ENCODE measurements at places on chromosomes 1 and 21.
A peak's percentile ranks its signal among the peaks of the same experiment; 100 is the strongest.

GRCh38 chr1:83844546-83844945 lies 154.4 kb downstream of the TTLL7 start:
- DNase-seq, result no peak

DNA sequence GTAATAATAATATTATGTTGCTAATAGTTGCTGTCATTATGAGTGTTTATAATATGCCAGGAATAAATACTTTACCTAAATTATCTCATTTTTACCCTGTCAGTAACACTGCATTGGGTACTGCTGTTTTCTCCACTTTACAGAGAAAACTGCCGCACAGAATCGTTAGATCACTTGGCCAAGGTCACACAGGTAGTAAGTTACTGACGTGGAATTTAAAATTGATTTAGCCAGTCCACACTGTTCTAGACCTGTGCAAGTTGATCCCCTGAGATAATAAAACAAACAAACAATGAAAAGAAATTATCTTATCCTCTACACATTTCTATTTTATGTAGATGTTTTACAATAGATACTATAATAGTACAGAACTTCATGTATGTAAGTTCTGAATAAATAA lies 174.1 kb downstream of the ROR1 start:
- DNase-seq, result no peak

DNA sequence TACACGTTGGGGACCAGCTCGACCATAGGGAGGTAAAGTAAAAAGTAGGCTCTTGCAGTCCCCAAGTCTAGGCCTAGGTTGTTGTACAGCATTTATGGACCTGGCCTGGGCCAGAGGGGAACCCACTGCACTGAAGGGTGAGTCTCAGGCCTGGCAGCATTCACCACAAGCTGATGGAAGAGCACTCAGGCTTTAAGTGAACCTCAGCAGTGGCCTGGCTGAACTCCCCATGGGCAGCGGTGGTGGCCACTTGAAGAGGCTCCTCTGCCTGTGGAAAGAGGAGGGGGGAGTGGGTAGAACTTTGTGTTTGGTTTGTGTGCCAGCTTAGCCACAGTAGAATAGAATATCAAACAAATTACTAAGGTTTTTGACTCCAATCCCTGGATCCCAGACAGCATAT lies 176.2 kb upstream of the PRMT6 start:
- no peak for DNase-seq

- no peak for DNase-seq
Observed at GRCh38 chr1:50023292-50024159, at the start of gene AGBL4. TSS of gene AGBL4 (minus strand) at chr1:50023954.

DNA sequence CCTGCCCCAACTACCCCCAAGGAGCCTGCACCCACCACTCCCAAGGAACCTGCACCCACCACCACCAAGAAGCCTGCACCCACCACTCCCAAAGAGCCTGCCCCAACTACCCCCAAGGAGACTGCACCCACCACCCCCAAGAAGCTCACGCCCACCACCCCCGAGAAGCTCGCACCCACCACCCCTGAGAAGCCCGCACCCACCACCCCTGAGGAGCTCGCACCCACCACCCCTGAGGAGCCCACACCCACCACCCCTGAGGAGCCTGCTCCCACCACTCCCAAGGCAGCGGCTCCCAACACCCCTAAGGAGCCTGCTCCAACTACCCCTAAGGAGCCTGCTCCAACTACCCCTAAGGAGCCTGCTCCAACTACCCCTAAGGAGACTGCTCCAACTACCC lies 67.6 kb downstream of the TPR start:
- DNase-seq, result no peak

GRCh38 chr1:57218487-57219079 lies 205.3 kb downstream of the DAB1 start:
- DNase-seq, result no peak

GRCh38 chr1:1614204-1614953 lies 921 bp upstream of the MIB2 start:
- peak; percentile 82 for DNase-seq

GRCh38 chr1:51850420-51851223 lies 27.9 kb downstream of the NRDC start:
- no peak for DNase-seq

- no peak for DNase-seq
Observed at GRCh38 chr1:89453123-89453972, 71.3 kb upstream of the LRRC8B start.

GRCh38 chr1:164641353-164641730 lies 82.4 kb downstream of the PBX1 start:
- DNase-seq, result no peak

GRCh38 chr1:238005116-238005515 lies 114.4 kb upstream of the ZP4 start:
- DNase-seq, result no peak

DNA sequence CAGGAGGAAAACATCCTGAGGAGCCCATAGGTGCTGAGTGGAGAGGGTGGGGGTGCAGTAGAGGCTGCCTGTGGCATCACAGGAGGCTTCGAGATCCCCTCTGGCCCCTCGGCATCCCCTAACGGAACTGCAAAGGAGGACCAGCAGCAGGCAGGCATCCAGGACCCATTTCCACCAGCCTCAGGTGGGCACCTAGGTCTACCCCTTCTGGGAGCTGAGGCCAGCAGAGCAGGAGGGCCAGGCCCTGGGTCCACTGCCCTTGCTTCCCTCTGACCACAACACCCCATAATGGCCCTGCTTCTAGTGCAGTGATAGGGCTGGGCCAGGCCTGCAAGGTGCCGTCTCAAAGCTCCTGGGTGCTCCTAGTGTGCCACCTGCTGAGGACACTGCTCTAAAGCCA lies 723.0 kb downstream of the PTPRU start:
- no peak for DNase-seq

DNA sequence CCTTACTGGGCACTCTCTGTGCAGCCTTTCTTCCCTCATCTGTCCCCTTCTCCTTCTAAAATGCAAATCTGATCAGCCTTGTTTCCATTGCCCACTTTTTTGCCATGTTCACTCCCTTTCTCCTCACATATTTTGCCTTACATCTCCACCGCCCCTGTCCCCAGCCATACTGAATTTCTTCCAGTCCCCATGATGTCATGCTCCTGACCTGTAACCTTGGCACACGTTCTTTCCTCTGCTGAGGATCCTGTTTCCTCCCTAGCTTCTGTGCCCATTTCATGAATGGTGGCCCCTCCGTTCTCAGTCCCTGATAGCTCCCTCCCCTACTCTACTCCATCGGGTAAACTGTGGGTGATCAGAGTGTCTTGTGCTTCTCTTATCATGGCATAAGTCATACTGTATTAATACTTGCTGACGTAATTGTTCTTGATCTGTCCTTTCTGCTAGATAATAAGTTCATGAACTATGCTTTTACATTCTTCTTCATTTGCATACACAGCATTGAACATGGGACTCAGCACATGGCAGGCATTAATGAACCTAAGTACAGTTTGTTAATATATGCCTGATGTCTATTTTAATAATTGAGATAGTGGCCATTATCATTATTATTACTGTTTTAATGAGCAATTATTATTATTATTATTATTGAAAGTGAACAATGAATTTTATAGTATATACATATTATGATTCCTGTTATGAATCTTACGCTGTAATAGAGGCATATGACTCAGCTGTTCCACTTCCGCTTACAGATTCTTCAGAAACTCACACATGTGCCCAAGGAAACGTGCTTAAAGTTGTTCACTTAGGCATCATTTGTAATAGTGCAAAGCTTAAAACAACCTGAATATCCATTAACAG lies 28.5 kb downstream of the MAP3K21 start:
- DNase-seq, result no peak

DNA sequence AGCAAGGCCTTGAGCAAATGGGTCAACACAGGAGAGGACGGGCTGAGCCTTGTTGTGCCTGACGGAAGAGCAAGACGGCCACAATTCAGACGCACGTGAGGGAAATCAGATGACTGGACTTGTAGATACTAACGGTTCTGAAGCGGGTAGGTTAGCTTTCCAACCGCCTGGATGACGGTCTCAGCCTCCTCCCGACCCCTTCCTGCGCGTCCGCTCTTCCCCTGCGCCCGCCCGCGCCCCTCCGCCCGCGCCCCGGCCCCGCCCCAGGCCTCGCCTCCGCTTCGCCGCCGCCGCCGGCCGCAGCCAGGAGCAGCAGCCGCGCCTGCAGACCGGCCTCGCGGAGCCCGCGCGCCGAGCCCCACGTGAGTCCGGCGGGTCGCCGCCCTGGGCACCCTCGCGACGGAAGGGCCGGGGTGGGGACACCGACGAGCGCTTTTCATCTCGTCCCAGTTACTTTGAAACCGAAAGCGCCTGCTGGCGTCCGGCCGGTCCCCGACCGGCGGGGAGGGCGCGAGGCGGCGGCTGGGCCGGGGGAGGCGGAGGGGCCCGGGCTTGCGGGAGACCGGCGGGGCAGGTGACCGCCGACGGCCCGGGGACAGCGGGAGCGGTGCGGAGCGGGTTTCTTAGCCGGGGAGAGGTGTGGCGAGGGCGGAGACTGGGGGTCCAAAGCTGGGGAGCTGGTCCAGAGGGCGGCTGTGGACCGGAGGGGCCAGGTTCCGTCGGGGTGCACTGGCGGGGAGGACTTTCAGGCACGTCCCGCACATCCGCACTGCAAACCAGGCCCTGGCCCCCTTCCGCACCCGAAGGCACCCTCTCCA lies at the start of gene TRAF5:
Gene TRAF5 (plus strand): TSS at position 306 of the 818 bp plus-strand sequence. CDS start 26,407 bp downstream, outside the sequence.
- DNase-seq, result no peak

DNA sequence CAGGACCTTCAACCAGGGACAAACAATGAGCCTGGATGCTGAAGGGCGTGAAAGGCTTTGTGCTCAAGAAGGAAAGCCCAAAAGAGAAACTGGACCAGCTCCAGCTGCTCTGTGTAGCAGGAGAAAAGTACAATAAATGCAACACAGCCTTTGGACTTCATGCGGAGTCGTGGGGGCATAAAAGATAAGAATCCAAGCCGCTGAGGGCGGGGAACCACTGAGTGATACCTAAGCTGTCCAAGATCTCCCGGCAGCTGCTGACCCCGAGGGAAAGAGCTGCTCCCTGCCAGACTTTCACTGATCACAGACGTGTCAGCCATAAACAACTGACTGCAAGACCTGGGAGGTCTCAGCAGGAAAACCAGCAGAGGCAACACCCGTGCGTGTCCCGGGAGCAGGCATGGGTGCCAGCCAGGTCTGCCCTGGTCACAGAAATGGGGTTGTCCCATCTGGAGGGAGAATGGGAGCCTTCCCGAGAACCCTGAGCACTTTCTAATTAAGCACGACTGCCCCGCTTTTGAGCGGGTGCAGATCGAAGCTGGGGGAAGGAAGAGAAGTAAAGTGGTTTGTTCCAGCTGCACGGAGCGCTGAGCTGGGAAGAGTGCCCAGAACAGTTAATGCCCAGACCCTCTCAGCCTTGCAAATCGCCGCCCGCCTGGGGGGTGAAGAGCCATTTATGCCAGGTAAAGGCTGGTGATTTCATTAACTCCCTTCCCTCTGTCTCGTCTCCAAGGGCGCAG lies 68.3 kb upstream of the TARDBP start:
- DNase-seq, result no peak

DNA sequence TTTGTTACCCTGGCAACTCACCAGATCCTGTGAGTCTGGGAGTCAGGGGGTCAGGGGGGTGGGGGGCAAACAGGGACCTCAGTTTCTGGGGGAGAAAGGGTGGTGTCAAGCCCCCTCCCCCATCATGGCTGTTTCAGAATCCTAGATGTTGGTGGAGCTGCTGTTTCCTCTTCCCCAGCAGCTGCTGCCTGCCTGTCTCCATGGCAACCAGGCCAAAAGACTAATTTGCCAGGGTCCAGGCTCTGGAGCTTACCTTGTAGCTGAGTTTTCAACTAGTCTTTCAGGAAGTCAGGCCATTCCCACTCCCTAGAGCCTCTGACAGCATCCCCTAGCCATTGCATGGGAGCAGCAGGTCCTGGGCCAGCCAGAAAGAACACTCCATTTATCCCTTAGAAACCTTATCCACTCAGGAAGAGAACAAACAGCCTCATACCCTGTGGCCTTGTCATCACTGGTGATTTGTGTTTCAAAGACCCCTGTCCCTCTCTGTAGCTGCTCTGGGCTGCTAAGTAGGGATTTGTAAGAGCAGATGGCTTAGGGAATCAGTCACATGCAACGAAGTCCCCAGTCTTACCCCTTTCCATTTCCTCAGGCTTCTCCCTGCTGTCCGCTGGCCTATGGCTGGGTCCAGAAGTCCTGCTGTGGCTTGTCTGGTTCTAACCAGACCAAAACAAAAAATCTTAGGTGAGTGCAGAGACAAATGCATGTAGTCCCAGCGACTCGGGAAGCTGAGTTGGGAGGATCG lies 21.5 kb upstream of the STMN1 start:
- DNase-seq, result no peak

DNA sequence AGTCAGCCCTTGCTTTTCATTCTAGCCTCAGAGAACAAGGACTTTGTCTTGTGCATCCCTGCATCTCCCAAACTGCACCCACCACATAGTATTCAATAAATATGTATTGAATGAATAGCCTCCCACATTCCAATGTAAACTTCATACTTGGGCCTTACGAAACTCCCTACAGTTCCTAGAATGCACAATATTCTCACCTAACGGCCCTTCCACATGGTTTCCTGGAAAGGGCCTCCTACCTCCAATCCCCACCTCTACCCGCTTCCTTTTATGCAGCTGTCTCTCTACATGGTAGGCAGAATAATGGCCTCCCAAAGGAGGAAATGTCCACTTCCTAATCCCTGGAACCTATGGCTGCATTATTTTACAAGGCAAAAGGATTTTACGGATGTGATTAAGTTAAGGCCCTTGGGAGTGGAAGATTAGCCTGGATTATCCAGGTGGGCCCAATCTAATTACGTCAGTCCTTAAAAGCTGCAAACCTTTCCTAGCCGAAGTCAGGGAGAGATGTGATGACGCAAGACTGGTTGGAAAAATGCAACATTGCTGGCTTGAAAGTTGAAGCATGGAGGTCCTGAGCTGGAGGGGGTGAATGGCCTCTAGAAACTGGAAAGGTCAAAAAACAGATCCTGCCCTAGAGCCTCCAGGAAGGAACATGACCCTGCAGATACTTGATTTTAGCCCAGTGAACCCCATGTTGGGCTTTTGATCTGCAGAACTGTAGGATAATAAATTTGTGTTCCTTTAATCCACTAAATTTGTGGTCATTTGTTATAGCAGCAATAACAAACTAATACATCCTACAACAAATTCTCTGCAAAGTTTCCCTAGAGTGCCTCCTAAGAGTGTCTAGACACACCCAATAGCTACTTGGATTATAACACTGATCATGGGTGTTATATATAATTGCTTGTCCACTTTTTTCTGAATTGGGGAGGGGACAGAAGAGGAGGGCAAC lies 5.2 kb upstream of the PIK3C2B start:
- DNase-seq, result no peak

DNA sequence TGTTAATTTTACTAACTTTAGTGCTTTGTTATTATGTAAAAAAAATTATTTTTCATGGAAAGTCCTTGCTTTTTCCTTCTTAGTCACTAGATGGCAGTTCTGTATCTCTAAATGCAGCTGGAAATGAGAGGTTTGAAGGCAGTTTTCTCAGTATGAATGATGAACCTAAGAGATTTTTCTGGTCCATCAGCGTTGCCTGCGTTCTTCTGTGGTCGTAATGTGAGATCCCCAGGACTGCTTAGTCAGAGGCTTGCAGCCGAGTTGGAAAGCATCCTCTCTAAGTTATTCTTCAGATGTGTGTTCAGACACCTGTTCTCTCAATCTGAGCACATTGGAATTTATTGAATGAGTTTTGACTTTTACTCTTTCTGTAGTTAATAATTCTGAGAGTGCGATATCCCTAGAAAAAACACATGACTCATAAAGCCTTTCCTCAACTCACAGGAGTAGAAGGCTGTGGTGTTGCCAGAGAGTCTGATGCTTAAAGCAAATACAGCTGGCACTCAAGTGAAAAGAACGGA lies 99.3 kb downstream of the FMN2 start:
- DNase-seq, result peak; percentile 96

GRCh38 chr1:228240411-228241240 lies 32.8 kb downstream of the OBSCN start:
- no peak for DNase-seq
